Cardiac muscle cell (in vitro differentiated cells and primary cell): ENCODE measurements at places on chromosomes 5 and 9.
A peak's percentile ranks its signal among the peaks of the same experiment; 100 is the strongest.

GRCh38 chr9:27527702-27528075, 1.9 kb downstream of the MOB3B start:
- H3K4me1 ChIP-seq = no peaks in the 10 kb centered on the region
- no peak for DNase-seq
- H3K27ac ChIP-seq = no peak overlapping the region
- peaks cover 10% of the 10 kb centered on the region for H3K27me3 ChIP-seq

DNA sequence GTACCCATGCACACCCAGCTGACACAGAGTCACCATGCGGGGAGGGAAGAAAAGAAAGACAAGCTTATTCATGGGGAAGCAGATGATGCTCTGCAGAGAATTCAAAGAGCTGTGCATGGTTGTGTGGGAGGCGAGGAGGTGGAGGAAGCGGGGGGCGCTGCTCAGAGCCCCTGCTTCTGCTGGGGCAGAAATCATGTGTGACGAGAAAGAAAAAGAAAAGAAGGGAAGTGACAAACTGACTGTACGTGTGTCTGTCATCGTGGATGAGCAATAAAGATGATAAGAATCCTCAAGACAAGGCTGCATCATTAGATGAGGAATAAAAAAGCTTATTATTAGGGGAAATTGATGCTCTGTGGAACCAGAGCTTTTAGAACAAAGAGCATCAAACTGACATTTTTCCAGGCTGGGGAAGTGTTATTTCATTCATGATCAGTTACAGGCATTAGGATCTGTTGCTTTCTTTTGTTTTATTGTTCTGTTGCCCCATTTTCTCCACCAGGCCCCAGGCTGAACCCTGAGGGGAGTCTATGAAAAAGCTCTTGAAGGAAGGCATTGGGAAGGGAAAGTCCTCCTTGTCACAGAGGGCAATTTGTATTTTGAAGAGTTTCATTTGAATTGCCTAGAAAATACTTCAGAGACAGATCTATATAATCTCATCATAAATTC, 20.3 kb upstream of the SH3RF2 start:
- no peak for DNase-seq
- H3K4me3 ChIP-seq = no peak overlapping the region
- peaks cover 11% of the 10 kb centered on the region for H3K4me1 ChIP-seq
- H3K27ac ChIP-seq = no peak overlapping the region

DNA sequence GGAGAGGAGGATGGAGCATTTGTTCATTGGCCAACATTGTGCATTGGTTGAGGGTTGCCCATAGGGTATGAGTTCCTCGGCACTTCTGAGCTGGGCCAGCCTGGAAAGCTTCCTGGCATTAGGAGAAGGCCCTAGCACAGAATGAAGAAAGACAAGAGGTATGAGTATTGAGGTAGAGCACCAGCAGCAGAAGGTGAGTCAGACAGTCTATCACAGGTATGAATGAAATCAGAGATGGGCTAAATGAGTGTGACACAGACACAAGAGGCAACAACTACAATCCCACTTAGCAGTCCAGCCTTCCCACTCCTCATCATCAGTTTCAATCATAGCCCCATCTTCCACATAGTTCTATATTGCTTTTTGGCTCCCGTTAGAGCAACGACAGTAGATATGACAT, 25.4 kb upstream of the TGFBR1 start:
- H3K27ac ChIP-seq = no peak overlapping the region
- no peak overlapping the region for H3K4me3 ChIP-seq
- DNase-seq = no peak
- H3K4me1 ChIP-seq = no peaks in the 10 kb centered on the region
- no peaks in the 10 kb centered on the region for H3K27me3 ChIP-seq
- no peaks in the 10 kb centered on the region for H3K36me3 ChIP-seq

- H3K4me3 ChIP-seq = no peak overlapping the region
- H3K27me3 ChIP-seq = no peaks in the 10 kb centered on the region
- H3K27ac ChIP-seq = no peak overlapping the region
- no peaks in the 10 kb centered on the region for H3K36me3 ChIP-seq
These were observed 46.9 kb upstream of the CEP78 start for GRCh38 chr9:78189001-78189400.

- no peak overlapping the region for H3K4me3 ChIP-seq
- no peaks in the 10 kb centered on the region for H3K4me1 ChIP-seq
- H3K36me3 ChIP-seq = peaks cover 35% of the 10 kb centered on the region
- no peak for DNase-seq
These were observed 4.3 kb downstream of the BBLN start for GRCh38 chr9:128164307-128164885.

DNA sequence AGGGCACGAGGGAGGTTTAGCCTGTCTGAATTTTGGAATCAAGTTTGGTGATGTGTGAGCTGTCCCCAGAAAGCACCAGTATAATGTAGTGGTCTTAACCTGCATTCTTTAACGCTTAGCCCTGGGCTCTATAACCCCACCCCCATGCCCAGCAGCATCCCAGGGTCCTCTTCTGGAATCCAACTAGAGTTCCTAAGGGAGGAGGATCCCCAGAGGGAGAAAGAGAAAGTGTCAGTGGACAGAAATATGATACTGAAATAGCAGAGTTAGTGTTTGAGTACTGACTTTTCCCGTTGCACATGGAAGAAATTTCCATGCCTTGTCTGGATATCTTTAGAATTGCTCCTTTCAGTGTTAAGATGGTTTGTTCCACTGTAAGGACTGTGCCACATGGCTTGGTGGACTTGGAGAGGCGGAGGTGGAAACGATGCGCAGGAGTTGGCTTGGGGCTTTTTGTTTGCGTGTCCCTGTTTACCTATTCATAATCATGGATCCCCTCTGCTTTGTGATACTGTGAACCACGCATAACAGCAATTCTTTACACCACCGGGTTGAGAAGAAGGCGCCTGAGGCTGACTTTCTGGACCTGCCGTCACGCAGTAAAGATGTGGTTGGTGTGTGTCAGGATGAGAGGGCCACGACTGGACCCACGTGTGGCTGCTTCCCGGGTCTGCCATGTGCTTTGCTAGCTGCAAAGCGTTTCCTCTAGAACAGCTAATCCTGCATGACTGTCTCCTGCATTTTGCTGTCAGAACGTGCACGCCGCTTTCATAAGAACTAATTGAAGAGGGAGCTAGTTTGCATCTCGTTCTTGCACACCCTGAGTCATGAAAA, 142.3 kb downstream of the SMARCA2 start:
- H3K4me1 ChIP-seq = peaks cover 35% of the 10 kb centered on the region
- no peaks in the 10 kb centered on the region for H3K36me3 ChIP-seq
- no peaks in the 10 kb centered on the region for H3K27me3 ChIP-seq
- no peak for DNase-seq

DNA sequence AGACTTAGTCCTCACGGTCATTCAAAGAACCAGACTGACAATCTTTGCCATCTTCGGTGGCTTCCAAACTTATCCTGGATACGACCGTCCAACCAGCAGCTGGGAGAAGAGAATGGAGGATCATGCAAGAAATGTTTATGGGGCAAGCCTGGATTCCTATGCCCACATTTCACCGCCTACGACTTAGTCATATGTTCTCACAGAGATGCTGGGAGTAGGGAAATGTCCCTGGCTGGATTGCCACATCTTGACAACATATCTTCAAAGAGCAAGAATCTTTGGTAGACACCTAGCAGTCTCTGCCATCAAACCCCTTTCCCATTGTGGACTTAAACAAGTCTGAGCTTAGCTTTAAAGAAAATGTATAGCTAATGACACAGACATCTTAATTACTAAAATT, 5.0 kb downstream of the MED7 start:
- H3K4me1 ChIP-seq = no peaks in the 10 kb centered on the region
- H3K27ac ChIP-seq = no peak overlapping the region
- no peaks in the 10 kb centered on the region for H3K27me3 ChIP-seq
- peak; percentile 6 for DNase-seq
- peaks cover 9% of the 10 kb centered on the region for H3K36me3 ChIP-seq

GRCh38 chr9:71441266-71441665, 319.8 kb upstream of the TRPM3 start:
- H3K4me3 ChIP-seq = no peak overlapping the region
- no peak for DNase-seq
- no peak overlapping the region for H3K27ac ChIP-seq
- H3K4me1 ChIP-seq = no peaks in the 10 kb centered on the region
- H3K36me3 ChIP-seq = no peaks in the 10 kb centered on the region
- peaks cover 11% of the 10 kb centered on the region for H3K27me3 ChIP-seq

- no peak overlapping the region for H3K27ac ChIP-seq
- H3K4me3 ChIP-seq = no peak overlapping the region
- no peaks in the 10 kb centered on the region for H3K27me3 ChIP-seq
- no peaks in the 10 kb centered on the region for H3K4me1 ChIP-seq
These were observed 223.4 kb downstream of the DRD1 start for GRCh38 chr5:175220549-175220948.

- DNase-seq = peak; percentile 32
- no peak overlapping the region for H3K27ac ChIP-seq
- no peaks in the 10 kb centered on the region for H3K4me1 ChIP-seq
- H3K4me3 ChIP-seq = no peak overlapping the region
- no peaks in the 10 kb centered on the region for H3K36me3 ChIP-seq
- H3K27me3 ChIP-seq = no peaks in the 10 kb centered on the region
These were observed 366.0 kb downstream of the ARRDC3 start for GRCh38 chr5:91016954-91017700.

GRCh38 chr9:109973336-109973735, 193.3 kb downstream of the PALM2AKAP2 start:
- H3K4me1 ChIP-seq = no peaks in the 10 kb centered on the region
- peaks cover 20% of the 10 kb centered on the region for H3K36me3 ChIP-seq
- no peak for DNase-seq
- no peaks in the 10 kb centered on the region for H3K27me3 ChIP-seq
- H3K27ac ChIP-seq = no peak overlapping the region

DNA sequence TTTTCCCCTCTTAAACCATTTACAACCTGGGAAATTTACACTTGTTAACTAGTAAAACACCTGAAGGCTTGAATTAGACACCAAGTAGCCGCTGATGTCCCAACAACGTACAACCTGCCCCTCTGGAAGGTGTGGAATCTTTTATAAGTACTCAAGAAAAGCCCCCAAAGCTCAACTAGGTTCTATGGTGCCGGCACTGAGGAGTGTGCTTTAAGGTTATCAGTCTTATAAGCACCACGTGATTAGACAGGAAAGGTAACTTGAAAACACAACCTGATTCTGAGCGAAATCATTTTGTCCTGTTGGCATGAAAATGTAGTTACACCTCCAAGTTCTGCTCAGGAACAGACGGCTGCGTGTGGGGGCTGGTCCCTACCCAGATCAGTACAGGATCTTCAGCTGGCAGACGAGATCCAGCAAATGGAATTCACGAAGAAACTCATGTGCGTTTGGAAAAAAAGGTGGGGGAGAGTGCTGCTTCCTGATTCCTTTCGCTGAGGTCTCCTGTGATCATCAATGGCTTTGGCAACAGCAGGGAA, 195.5 kb downstream of the MEF2C start:
- H3K27me3 ChIP-seq = peaks cover 100% of the 10 kb centered on the region
- DNase-seq = no peak
- no peaks in the 10 kb centered on the region for H3K4me1 ChIP-seq
- H3K4me3 ChIP-seq = no peak overlapping the region
- H3K36me3 ChIP-seq = no peaks in the 10 kb centered on the region

GRCh38 chr9:111975709-111976108, 79.1 kb downstream of the UGCG start:
- H3K36me3 ChIP-seq = no peaks in the 10 kb centered on the region
- no peak for DNase-seq
- H3K27ac ChIP-seq = no peak overlapping the region
- H3K4me3 ChIP-seq = no peak overlapping the region

- H3K27me3 ChIP-seq = peaks cover 59% of the 10 kb centered on the region
- H3K4me1 ChIP-seq = no peaks in the 10 kb centered on the region
- DNase-seq = no peak
These were observed at the start of gene ACSL6 for GRCh38 chr5:132011622-132012343. ACSL6 (minus strand) TSS chr5:132011658; CDS start chr5:132011553, 105 bp downstream.

GRCh38 chr9:111854799-111855198, 41.8 kb upstream of the UGCG start:
- H3K4me1 ChIP-seq = no peaks in the 10 kb centered on the region
- no peaks in the 10 kb centered on the region for H3K36me3 ChIP-seq
- no peak overlapping the region for H3K27ac ChIP-seq
- H3K27me3 ChIP-seq = no peaks in the 10 kb centered on the region

DNA sequence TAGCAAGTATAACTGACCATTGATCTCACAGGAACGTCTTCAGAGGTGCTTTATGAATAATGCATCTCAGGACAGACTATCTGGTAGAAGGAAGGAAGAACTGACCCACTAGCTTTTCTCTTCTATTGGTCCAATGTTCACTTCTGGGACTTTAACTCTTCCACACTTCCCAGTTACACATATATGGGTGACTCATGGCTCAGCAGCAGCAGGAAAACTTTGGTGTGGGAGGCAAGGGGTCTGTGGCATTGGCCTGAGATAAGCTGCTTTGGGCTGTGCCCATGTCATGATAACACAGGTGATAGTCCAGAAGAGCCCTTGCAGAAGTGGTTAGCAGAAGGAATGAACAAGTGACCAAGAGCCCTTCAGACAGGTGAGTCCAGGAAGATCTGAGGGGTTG, 148.8 kb downstream of the RAB3C start:
- H3K4me1 ChIP-seq = peaks cover 27% of the 10 kb centered on the region
- no peak for DNase-seq
- no peak overlapping the region for H3K27ac ChIP-seq
- no peaks in the 10 kb centered on the region for H3K27me3 ChIP-seq
- H3K36me3 ChIP-seq = no peaks in the 10 kb centered on the region

- no peaks in the 10 kb centered on the region for H3K4me1 ChIP-seq
- no peak overlapping the region for H3K4me3 ChIP-seq
- H3K27me3 ChIP-seq = no peaks in the 10 kb centered on the region
- DNase-seq = no peak
- H3K36me3 ChIP-seq = no peaks in the 10 kb centered on the region
These were observed 48.5 kb upstream of the SNCAIP start for GRCh38 chr5:122263352-122264030.

DNA sequence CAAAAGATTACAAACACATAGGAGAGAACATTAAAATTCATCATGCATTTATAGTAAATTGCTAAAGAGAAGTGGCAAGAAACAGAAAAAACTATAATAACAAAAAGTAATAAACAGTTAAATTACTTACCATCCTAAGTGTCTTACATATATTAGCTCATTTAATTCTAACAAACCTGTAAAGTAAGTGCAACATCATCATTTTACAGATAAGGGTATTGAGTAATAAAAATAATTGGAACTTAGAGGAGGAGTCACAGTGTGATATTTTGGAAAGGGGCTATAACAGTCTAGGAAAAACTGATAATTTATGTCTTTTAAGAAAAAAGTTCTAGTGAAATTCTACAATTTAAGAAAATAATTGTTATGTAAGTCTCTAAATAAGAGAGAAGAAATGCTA, 592.8 kb downstream of the DMRTA1 start:
- H3K4me3 ChIP-seq = no peak overlapping the region
- no peak overlapping the region for H3K27ac ChIP-seq
- no peaks in the 10 kb centered on the region for H3K36me3 ChIP-seq

- H3K36me3 ChIP-seq = no peaks in the 10 kb centered on the region
- DNase-seq = peak; percentile 46
- no peak overlapping the region for H3K4me3 ChIP-seq
- no peaks in the 10 kb centered on the region for H3K4me1 ChIP-seq
These were observed 273.2 kb upstream of the CDH9 start for GRCh38 chr5:27311544-27311943.

- no peaks in the 10 kb centered on the region for H3K27me3 ChIP-seq
- H3K4me3 ChIP-seq = no peak overlapping the region
- no peaks in the 10 kb centered on the region for H3K4me1 ChIP-seq
- H3K27ac ChIP-seq = no peak overlapping the region
These were observed 63.6 kb upstream of the SPEF2 start for GRCh38 chr5:35554016-35554415.

GRCh38 chr9:37386988-37387387, 35.5 kb upstream of the GRHPR start:
- H3K36me3 ChIP-seq = no peaks in the 10 kb centered on the region
- H3K4me1 ChIP-seq = no peaks in the 10 kb centered on the region
- no peaks in the 10 kb centered on the region for H3K27me3 ChIP-seq
- no peak overlapping the region for H3K4me3 ChIP-seq
- no peak for DNase-seq
